ENCODE measurements at places on chromosomes 6 and 20.

- DNase-seq, result no peak
Observed at GRCh38 chr6:131427434-131428058, 145.5 kb upstream of the ARG1 start.

- DNase-seq, result no peak
Observed at GRCh38 chr6:61887423-61887822, 398.6 kb downstream of the KHDRBS2 start.

GRCh38 chr6:28343898-28344677, 5.7 kb upstream of the ZKSCAN3 start:
- no peak for DNase-seq

GRCh38 chr6:17525637-17526036, 74.5 kb upstream of the FAM8A1 start:
- DNase-seq, result no peak

- no peak for DNase-seq
Observed at GRCh38 chr20:35891375-35891774, 62.9 kb downstream of the SCAND1 start.

GRCh38 chr20:49323622-49324238, 45.9 kb upstream of the ZNFX1 start:
- DNase-seq, result no peak

DNA sequence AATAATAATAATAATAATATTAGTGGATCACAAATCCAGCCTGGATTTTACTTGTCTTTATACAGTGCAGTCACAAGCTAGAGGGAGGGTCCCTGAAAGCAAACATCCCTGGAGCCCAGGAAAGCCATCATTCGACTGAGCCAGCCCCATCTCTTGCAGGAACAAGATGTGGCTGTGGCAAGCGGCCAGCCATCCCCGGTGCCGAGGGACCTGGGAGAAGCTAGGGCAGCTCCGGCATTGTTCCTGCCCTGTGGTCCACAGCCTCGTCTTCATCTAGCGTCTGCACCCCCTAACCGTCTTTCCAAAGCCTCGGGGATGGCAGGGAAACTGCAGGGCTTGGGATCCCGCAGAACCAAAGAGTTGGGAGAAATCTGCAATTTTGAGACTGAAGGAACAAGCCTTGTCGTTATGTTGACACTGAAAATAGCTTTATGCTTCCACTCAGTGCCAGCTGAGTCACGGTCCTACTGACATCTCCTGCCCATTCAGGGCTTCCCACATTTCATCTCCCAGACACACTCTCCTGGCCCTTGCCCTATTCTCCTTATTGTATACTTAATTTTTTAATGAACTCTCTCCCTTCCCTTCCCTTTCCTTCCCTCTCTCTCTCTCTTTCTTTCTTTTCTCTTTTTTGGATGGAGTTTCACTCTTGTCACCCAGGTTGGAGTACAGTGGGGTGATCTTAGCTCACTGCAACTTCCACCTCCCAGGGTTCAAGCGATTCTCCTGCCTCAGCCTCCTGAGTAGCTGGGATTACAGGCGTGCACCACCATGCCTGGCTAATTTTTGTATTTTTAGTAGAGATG, 62.5 kb upstream of the ZNFX1 start:
- no peak for DNase-seq

- DNase-seq, result no peak
Observed at GRCh38 chr20:57157106-57157691, 109.2 kb downstream of the BMP7 start.

GRCh38 chr6:83711958-83712357, 3.1 kb upstream of the SNAP91 start:
- DNase-seq, result no peak

- no peak for DNase-seq
Observed at GRCh38 chr6:27726619-27727023, 185.6 kb downstream of the OR2B2 start.

DNA sequence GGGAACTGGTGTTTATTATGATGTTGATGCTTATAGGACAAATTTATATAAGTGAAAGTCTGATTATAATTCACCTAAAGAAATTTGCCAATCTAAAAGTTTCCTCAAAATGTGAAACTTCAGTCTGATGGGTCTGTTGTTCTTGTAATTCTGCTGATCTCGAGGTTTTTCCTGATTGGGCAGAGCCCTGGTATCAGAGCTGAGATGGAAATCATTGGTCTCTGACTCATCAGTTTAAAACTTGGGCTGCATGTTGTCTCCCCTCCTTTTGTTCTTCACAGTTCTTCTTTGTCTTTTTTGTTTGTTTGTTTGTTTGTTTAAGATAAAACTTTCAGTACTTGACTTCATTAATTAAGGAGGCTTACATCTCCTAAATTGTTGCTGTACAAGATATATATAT, 5.9 kb downstream of the SMAP1 start:
- DNase-seq, result no peak

DNA sequence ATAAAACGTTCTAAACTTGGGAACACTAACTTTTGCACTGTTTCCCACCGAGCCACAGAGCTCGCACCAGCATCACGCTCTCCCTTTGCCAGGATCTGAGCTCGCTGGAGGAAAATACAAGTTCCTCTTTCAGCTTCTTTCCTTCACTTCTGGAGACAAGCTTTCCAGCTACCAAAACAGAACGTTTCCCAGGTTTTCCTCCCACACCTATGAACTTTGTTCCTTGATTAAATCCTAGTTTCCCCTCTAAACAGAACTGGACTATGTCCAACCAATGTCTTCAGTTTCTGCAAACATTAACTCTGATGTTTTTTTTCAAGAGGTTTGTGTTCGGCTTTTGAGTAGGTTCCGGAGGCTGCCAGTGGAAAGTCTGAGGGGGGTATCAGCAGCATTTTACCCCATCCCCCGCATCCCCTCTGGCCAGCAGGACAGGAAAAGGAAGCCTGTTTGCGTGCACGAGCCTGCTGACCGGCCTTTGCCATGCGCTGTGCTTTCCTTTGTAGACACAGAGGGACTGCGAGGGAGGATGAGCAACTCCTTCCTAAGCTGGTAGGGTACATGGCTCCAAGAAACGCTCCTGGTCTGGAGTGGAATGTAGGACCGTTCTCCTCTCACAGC, 135.5 kb downstream of the LY86 start:
- no peak for DNase-seq

DNA sequence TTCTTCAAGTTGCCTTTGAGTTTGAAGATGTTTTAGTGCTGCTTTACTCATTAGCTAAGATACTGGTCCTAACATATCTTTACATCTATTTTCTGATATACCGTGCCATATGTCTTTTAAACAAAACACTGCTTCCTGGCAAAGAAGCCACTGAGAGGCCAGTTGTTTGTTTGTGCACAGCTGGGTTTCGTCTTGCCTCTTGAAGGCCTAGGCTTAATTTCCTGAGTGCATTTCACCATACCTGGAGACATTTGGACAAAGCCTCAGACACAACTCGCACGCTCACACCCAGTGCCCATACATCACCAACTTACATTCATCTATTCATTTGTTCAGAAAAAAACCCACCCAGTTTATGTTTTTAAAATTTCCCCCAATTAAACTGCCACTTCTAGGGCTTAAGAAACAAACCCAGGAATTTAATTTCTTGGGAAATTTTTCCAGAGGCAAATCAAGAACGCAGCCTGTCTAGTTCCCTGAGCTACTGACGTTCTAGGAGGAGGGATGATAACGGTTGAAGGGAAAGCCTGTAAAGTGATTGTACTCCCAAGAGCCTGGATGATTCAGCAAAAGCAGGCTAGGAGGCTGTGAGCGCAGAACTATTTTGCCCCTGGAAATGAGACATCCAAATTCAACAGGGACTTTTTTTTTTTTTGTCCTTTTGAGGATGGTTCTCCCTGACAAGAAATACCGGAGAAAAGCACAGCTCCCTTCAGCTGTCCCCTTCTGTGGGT, 77.7 kb downstream of the OLIG3 start:
- DNase-seq, result no peak

- DNase-seq, result no peak
Observed at GRCh38 chr6:63475707-63476106, 96.6 kb upstream of the LOC128125822 start.

GRCh38 chr20:34771680-34772081, 53.8 kb downstream of the NCOA6 start:
- no peak for DNase-seq

DNA sequence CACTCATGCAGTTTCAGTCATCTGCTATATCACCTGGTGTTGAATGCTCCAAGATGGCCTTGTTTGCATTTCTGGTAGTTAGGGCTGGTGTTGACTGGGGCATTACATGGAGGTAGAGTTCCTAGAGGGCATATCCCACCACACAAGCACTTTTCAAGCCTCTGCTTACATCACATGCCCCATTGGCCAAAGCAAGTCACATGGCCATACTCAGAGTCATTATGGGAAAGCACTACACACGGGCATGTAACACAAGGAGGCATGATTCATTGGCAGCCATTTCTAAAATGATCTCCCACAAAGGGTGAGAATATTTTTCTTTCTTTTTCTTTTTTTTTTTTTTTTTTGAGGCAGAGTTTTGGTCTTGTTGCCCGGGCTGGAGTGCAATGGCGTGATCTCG, 73.2 kb downstream of the TRMT6 start:
- DNase-seq, result no peak

DNA sequence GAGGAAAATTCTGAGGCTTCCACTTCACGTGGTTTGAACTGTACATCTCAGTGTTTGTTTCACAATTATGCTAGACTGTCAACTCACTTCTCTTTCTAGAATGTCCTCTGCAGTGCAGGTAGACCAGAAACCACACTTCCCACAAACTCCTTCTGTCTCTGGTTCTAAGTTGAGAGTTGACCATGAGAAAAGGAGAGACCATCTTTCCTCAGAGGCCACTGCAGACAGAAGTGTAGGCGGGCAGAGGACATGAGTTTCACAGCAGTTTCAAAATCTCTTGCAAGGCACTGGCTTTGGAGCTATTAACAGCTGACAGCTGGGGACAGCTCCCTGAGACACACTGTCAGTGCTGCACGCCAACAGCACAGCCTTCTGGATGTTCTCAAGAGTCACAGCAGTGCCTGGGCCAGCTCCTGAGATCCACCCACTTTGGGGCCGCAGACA, 55.4 kb upstream of the MOXD1 start:
- no peak for DNase-seq

- no peak for DNase-seq
Observed at GRCh38 chr6:1952740-1953360, 292.6 kb downstream of the GMDS start.

GRCh38 chr20:57034001-57034400, 232.4 kb downstream of the BMP7 start:
- no peak for DNase-seq

DNA sequence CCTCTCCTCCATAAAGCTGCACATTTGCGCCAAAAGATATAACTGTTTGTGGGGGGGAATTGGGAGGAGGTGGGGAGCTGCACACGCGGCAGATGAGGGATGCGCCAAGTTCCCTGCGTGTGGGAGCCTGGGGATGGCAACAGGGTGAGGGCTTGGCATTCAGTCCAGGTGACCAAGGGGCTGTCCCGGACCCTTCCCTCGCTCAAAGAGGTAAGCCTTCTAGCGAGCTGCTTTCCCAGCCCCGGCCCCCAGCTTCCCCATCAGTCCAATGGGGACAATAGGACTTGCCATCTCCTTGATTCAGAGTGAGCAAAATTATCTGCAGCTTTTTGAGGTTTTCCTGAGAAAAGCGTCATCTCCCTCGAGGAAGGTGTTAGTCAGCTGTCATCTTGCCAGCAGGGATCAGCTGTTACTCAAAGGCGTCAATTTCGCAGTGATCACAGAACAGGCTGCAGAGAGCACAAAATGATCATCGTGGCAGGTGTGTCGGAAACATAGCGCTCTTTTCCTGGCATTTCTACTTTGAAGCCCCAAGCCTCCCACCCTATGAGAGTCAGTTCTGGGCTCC, 21.3 kb downstream of the ZNF831 start:
- no peak for DNase-seq

DNA sequence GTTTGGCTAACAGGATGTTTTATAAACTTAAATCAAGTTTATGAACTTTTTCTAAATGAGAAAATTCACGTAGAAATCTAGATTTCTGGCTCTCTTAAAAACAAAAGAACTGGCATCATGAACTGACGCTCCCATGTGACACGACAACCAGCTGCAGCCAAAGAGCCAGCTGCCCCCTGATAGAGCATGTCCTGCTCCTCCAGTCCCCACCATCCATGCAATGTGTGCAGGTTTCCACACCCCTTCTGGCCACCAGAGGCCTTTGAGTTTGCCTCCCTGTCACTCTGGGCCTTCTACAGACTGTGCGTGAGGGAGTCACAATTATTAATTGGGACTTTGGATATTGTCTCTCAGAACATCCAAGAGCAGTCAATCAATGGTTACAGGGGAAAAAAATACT, 1.6 kb upstream of the GPLD1 start:
- no peak for DNase-seq

DNA sequence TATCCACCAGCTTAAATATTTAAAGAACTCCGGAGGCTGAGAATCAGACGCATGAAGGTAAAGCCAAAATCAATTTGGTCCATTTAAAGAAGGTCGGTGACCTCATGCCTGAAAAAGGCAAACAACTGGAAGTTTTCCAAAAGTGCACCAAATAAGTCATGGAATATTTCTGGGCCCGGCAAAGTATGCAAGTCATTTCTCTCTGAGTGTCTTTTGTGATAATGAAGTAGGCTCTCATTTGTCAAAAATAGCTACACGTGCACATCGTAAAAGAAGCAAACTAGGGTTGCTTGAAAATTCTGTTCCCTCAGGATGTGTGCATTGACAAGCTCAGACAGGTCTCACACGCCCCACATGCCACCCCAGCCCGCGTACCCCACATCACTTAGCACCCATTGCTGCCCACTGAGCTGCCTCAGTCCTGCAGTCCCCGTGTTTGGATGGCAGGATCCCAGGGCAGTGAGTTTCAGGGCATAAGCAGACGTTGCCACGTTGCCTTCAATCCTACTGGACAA, 20.5 kb upstream of the PYGB start:
- no peak for DNase-seq

- DNase-seq, result no peak
Observed at GRCh38 chr20:32661820-32662528, 11.8 kb downstream of the C20orf203 start.

GRCh38 chr6:50451826-50452400, 261.4 kb upstream of the TFAP2D start:
- DNase-seq, result no peak

DNA sequence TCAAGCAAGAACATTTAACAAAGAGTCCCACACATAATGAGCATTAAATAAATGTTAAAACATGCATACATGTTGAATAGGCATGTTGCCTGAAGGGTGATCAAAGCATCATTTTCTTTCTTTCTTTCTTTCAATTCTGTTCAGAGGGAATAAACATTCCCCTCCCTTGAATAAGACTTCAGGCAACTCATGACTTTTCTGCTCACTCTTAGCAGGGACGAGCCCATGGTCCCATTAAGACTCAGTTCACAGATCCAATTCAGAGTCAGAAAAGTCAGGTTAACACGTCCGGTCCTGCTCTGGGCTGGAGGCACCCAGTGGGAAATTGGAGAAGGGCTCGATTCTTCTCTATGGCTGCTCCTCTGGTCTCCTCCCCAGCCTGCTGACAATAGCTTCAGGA, 181.7 kb downstream of the ZNF217 start:
- no peak for DNase-seq

Data from stimulated activated CD4-positive, alpha-beta T cell treated with anti-CD3 and anti-CD28 coated beads, Interleukin-15, amount 100 ng/mL, for 1 hour (primary cell).